ENCODE measurements at places on chromosomes 11 and 22.

- no peak for DNase-seq
These were observed 6.7 kb downstream of the ACP2 start for GRCh38 chr11:47241841-47242301.

DNA sequence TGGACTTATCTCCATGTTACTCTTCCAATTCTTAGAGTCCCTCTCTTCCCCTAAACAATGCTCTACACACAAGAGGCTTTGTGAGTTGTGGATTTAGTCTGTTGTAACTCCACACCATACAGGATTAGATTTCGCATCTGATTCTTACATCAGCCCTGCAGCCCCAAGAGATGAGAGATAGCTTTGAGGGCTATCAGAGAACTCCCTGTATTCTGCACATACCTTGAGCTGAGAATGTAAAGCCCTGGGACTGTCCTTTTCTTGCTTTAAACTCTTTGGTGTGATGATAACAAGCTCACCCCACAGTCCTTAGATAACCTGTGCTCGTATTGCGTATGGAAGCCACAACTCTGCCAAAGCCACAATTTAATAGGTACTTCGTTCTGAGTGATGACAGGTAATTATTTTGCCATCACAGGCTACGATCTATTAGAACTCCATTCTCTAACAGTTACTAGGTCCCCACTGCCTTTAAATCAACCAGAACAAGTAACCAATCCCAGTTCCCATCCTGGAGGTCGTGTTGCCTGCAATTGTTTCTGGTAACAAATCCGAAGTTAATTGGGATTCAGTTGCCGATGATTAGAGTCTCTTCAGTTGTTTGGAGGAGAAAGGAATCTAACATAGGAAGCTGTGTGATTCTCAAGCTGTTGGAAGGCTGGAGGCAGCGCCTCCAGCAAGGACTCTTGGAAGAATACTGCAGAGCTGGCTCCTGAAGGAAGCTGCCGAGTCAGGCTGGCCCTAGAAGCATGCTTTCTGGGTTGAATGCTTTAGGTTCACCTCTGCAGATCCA lies 1.3 kb upstream of the PARVG start:
- DNase-seq, result no peak

GRCh38 chr22:46212195-46212594 lies 37.9 kb downstream of the CDPF1 start:
- no peak for DNase-seq

DNA sequence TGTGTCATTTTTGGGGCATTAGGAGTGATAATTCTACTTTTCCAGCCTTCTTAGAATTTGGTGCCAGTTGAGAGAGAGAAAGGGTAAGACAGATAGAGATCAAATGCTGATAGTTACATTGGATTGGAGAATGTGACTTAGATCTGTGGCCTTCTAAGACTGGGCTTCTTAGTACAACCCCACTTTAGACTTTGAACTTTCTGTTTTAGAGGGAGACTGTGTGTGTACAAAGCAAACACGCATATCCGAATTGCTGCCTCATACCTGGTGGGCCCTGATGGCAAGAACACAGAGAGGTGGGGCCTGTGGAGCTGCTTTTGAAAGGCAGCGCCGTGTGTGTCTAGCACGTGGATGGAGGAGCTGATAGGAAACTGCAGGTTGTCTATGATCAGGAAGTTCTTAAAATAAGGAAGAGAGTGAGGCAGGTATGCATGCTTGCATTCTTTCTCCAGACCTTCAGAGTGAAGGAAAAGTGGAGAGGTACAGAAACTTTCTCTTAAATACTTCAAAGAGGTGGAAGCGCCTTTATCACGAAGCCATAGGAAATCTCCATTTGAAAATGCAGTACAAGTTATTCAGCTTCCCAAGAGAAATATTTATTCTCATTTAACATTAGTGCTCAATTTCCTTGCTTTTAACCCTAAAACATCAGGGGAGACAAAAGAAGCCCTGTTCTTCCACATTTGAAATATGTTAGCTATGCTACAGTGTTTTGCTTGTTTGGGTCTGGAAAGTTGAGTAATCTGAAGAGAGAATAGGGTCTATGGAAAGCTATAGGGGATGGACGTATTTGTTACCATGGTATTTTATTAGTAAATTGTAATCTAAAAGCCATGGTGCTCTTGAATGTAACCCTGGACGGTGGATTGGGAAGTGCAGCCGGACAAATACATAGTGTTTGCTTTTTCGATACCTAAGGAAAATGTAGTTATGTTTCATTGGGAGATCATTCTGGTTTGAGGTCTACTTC lies 13.7 kb downstream of the PDHX start:
- DNase-seq, result no peak

- DNase-seq, result no peak
These were observed 30.1 kb upstream of the MPPED1 start for GRCh38 chr22:43381693-43382092.

DNA sequence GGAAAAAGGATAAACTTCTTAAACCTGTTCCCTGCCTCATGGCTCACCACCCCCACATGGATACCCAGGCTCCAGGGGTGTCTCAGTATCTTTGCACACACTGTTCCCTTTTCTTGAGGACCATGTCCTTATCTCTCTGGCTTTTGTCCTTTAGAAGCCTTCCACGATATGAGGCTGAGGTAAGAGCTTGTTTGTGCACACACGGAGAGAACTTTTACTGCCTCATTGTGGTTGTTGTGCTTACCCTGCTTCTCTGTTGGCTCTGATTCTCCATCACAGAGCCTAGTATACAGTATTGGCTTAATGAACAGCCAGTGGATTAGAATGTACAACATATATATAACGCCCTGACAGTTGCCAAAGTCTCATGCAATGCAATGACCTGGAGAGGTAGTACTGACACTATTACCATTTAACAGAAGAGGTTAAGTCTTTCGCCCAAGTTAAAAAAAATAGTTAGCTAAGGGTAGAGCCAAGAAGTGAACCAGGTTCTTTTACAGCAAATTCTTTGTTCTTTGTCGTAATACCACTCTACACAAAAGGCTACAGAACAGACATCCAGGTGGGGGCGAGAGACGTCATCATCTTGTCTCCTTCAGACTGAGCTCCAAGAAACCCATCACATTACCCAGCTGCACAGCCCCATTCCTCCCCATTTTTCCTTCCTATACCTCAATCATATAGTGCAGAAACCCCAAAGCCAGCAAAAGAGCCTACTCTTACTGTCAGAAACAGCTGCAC lies 117.3 kb downstream of the PLEKHA7 start:
- DNase-seq, result no peak

DNA sequence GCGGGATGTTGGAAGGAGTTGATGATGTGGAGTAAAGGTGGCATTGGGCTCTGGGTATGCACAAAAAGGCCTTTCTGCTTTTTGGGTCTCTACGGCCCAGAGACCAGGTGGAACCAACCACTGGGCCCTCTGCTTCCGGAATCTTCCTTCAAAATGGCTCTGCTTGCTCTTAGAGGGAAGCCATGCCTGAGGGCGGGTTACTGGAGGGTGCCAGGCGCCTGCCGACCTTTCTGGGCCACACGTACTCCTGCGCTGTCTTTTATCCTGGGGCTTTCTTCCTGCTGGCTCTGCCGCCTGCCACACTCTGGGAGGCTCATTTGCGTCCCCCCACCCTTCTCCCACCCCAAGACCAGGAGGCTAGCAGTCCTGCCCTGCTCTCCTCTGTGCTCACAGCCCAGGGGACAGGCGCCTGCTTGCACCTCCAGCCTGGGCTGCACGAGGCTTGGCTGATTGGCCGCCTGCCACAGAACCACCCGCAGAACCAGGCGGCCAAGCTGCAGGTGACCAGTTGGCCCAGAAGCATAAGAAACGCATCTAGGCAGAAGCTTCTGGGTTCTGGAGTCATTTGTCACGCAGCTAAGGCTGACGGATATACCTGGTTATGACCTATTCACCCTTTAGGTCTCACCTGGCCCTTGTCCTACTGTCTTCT lies 536.9 kb downstream of the TBC1D22A start:
- DNase-seq, result no peak

DNA sequence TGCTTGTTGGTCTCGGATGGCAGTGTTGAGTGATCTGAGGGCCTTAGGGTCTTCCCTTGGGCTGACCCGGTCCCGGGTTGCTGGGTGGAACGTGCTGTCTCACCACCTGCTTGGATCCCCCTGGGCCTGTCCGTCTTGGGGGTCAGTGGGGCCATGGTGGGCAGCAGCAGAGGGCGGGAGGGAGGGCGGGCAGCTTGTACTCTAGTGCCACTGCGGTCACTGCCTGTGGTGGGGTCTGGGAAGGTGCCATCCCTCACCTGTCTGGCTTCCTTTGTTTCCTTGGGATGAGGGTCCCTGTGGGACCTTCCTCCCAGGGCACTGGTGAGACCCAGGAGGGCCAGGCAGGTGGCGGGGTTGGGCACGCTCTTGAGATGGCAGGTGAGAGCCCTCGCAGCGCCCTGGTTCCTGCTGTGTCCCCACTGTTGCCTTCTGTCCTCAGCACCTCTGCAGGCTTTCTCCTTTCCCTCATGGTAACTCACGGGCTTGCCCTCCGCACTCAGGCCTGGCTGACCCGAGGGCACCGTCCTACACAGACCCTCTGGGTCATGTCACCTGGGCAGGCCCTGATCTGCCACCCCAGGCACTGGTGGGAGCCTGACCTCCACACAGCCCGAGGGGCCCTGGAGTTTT lies 34.2 kb downstream of the TBC1D22A start:
- no peak for DNase-seq

- DNase-seq, result peak; percentile 92
These were observed at the start of gene BACE1 for GRCh38 chr11:117316197-117316961. Gene BACE1 (minus strand): TSS chr11:117316256. CDS start chr11:117315795, 461 bp downstream.

DNA sequence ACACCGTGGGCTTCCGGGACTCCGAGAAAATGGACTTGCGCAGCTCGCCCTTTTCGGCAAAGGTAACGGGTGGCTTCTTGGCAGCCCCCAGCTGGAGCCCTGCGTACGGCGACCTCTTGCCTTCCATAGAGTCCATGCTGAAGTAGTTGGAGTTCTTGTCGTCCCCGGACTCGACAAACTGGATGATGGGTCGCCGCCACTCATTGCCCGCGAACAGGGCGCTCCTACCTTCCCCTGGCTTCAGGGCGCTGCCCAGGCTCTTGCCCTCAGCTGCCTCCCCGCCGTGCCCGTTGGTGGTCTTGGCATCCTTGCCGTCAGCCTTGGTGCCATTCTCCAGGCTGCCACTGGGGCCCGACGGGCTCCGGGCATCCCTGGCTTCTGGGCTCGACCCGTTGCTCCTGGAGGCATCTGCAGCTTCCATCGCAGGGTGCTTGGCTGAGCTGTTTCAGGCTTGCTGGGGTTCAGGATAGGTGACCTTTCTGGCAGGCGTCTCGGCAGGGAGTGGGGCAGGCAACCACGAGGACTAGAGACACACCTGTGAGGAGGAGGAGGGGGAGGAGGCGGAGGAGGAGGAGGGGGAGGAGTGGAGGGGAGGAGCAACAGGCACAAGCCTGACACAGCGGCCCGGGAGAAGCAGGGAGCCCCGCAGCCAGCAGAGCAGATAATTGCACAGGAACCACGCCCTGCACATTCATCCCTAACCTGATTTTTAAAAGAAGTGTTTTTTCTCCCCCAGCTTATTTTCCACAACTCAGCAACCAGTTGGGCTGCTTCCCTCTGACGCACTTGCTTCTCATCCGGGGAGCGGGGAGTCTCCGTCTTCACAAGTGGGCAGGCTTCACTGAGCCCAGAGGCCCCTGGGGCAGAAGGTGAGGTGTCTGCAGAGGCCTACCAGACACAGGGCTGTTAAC lies at the start of gene TRIM29:
TSS of gene TRIM29 (minus strand) at position 503 of the 911 bp plus-strand sequence. CDS start at position 421, 82 bp downstream.
- no peak for DNase-seq

All from BE2C (cell line).